Fibroblast of skin of abdomen (primary cell): ENCODE measurements at places on chromosomes 7 and 10.

- peak; percentile 74 for DNase-seq
These were observed 151.6 kb downstream of the KIAA1217 start for GRCh38 chr10:24360282-24361127.

GRCh38 chr7:144483189-144483588, 79.7 kb upstream of the NOBOX start:
- no peak for DNase-seq

- DNase-seq, result no peak
These were observed 248.1 kb downstream of the ELFN1 start for GRCh38 chr7:1918063-1918645.

GRCh38 chr7:21495731-21496130, 47.1 kb upstream of the DNAH11 start:
- DNase-seq, result no peak

GRCh38 chr7:1922071-1922869, 252.2 kb downstream of the ELFN1 start:
- DNase-seq, result peak; percentile 80

- no peak for DNase-seq
These were observed 61.3 kb downstream of the PIP4K2A start for GRCh38 chr10:22652988-22653481.

GRCh38 chr10:21022821-21023220, 125.7 kb upstream of the NEBL start:
- DNase-seq, result no peak

- DNase-seq, result peak; percentile 5
These were observed 476.2 kb upstream of the FZD8 start for GRCh38 chr10:36118314-36118713.

- DNase-seq, result no peak
These were observed 143.3 kb upstream of the LRGUK start for GRCh38 chr7:133983685-133984419.

DNA sequence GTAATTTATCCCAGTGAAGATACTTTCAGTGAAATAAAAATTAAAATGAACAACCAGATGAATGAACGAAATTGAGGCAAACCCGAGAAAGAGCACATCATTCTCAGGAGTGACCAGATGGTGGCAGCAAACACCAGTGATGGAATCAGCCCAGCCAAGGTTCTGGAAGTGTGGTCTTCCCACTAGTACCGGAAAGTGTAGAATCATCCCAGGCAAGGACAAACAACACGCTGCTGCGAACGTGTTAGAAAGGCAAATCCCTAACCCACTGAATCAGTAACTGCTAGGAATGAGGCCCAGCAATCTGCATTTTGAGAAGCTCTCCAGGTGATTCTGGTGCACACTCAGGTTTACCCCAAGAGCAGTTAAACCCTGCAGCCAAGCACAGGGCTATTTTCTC, 15.5 kb upstream of the SLC18A3 start:
- peak; percentile 51 for DNase-seq

DNA sequence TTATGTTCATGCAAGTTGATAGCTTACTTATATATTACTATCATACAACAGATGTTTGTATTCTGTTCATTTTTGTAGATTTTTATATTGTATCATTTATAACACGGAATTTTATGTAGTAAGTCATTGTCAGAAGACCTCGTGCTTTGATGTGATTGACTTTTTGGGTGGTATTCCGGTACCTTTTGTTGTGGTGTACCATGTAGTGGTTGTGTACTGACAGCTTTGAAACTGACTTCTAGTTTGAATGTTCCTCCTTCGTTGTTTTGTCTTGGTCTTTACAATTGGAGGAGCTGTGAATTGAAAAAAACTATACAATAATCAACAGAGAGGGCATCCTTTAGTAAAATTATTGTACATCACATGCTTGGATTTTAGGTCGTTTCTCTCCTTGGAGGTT, 61.5 kb downstream of the WAC start:
- DNase-seq, result no peak

- DNase-seq, result no peak
These were observed 98.3 kb downstream of the MKLN1 start for GRCh38 chr7:131425992-131426391.

GRCh38 chr7:112533591-112533990, 52.8 kb downstream of the LSMEM1 start:
- no peak for DNase-seq

DNA sequence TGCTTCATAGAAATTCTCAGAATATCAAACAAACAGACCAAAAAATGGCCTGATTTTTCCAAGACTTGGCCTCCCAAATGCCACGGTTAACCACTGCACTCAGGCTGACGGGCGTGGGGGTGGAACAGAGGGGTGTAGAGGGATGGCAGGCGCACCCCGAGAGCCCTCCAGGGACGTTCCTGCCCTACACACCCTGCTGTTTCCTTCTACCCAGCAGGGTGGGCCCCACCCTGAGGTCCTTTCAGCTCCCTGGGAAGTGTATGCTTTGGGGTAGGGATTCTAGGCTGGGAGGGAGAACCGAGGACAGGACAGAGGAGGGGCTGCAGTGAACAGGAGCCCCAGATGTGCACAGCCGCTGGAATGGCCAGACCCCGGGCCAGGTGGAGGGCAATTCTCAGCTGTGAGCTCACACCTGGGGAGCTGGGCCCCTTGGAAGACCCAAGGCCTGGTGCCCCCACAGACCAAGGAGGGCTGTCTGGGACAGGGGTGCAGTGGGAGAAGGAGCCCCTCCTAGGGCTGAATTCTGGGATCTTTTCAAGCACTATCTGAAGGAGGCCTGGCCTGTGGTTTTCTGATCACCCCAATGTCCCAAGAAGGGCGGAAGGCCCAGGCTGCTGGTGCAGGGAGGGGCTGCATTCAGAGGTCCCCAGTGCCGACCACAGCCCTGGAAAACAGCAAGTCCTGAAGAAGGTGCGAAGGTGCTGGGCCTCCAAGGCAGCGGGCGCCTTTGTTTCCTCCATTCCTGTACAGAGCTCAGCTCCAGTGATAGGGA, 32.9 kb upstream of the INPP5A start:
- DNase-seq, result no peak

DNA sequence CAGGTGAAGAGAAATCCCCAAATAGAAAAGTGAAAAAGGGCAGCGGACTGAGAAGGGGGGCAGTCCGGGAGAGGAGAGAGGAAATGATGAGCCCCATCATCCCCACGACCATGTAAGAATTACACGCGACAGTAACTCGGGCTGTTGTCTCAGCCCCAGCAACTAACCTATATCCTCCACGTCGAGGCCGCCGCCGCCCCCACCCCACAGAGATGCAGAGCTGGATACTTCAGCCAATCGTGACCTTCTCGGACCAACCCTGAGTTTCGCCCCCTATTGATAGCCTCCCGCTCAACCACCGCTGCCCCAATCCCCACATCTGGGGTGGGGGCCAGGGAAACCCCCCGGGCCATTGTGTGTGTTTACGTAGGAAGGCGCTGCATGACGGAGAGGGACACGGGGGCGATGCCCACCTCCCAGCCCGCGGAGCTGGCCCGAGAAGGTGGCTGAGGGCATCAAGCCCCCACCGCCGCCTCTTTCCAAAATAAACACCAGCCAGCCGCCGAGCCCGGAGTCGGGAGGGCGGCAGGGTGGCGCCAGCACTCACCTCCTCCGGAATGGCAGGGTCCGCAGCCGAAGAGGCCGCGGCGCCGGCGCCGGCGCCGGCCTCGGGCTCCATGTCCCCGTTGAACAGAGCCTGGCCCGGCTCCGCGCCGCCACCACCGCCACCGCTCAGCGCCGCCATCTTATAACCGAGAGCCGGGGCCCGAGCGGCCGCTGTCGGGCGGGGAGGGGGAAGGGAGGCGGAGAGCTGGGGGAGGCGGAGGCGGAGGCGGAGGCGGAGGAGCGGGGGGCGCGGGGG, 509 bp downstream of the BRAF start:
- DNase-seq, result peak; percentile 56

DNA sequence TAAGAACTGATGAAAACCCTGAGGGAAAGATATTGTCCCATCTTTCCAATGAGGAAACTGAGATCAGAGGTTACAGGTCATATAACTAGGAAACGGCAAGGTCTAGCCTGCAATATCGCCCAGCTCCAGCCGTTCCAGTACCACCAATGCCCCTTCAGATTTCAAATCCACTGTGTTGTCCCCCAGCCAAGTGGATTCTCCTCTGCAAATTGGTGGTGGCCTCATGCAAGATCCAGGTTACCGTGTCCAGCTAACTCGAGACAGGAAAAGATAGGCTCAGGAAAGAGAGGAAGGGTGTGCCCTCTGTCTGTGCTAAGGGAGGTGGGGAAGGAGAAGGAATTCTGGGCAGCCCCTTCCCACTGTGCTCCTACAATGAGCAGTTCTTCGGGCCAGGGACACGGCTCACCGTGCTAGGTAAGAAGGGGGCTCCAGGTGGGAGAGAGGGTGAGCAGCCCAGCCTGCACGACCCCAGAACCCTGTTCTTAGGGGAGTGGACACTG, 25.3 kb downstream of the PRSS2 start:
- DNase-seq, result no peak

DNA sequence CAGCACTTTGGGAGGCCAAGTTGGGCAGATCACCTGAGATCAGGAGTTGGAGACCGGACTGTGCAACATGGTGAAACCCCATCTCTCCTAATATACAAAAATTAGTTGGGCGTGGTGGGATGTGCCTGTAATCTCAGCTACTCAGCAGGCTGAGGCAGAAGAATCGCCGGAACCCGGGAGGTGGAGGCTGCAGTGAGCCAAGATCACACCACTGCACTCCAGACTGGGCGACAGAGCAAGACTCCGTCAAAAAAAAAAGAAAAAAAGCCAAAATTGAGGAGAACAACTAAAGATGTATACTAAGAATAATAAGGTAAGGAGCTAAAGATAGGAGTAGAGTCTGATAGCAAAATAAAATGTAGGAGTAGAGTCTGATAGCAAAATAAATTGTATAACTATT, 251.0 kb downstream of the KCND2 start:
- DNase-seq, result no peak

DNA sequence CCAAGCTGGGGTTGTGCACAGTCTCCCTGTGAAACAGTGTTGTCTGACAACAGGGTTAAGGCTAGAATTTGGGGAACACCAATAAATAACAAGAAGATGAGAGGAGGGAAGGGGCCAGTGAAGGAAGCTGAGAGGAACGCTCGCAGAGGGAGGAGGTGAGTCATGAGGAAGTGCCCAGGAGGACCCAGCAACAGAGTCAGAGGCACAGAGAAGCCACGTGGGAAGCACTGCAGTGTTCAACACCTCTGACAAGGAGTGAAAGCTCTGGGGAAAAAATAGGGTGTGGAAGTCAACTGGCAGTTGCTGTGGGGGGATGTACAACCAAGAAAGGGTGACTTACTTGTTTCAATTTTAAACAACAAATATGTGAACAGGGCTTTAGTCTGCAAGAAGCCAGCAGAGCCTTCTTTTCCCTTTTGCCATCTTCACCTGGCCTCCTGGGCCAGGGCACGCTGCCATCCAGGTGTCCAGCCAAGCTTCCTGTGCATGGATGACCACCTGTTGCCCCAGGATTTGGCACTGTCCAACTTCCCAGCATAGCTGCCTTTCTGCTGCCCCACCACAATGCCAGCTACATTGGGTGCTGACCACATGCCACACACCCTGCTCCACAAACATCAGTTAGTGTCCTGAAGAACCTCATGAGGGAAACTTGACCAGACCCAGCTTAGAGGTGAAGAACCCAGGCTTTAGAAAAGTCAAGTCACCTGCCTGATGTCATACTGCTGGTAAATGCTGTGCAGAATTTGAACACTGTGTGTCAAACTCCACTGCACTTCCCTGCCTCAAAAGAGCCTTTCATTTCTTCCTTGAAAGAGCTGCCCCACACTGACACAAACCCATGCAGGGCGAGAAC, 69.6 kb downstream of the ATXN7L1 start:
- DNase-seq, result peak; percentile 61

- DNase-seq, result no peak
These were observed 222.2 kb downstream of the C7orf25 start for GRCh38 chr7:42689626-42690025.

DNA sequence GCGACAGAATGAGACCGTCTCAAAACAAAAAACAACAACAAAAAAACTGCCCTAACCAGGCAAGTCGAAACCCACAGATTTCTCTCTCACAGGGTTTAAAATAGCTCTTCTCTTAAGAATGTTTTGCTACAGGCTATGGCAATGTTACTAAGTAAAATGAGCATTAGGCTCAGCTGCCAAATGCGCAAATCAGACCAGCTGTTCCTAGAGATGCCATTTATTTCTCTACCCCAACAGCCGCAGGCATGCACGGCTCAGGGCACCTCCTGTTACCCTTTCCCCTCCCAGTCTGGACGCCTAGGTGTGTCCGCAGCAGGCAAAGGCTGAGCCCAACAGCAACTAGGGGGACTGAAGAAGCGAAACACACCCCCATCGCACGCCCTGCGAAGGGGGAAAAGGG, 168.3 kb upstream of the MBL2 start:
- DNase-seq, result no peak

GRCh38 chr7:90246171-90246570, 1.2 kb downstream of the CFAP69 start:
- DNase-seq, result peak; percentile 35

DNA sequence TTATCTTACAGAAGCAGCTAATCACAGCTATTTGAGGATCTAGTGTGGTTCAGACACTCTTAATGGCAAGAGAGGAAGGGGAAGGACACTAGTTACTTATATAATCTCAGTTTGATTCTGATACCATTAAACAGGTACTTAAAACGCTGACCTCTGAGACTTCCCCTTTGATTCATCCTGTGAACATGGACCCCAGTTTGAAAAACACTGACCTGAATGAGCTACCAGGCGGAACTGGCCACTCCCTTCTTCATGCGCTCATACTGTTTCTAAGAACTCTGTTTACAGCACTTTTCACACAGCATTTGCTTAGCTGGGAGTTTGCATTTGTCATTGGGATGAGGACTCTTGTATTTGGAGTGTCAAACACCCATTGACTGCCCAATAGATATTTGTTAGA, 45.7 kb downstream of the BEND7 start:
- no peak for DNase-seq

- no peak for DNase-seq
These were observed 13.4 kb upstream of the HNRNPH3 start for GRCh38 chr10:68318331-68319059.

DNA sequence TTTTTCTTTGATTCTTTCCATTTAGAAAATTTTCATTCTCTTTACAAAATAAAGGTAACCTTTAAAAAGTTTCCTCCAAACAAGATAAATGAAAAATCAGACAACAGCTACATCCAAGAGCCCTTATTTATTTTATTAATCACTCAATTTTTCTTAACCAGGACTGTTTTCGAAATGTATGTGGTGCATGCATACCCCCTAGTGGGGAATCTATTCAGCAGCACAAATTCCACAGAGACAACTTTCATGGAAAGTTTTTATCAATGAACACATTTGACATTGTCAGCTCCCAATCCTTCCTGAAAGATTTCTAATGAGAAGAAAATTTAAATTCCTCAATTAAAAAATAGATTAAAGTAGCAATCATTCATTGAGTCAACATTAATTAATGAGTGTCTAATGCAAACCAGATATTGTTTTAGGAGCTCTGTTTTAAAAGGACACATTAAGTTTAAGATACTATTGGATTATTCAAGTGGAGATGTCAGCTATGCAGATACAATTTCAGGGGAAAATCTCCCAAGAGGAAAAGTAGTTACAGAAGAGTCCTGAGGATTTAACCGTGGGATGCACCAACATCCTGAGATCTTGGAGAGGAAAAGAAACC, 5.2 kb upstream of the HTR7 start:
- DNase-seq, result peak; percentile 45
